ENCODE measurements at places on chromosomes 12 and 14.

DNA sequence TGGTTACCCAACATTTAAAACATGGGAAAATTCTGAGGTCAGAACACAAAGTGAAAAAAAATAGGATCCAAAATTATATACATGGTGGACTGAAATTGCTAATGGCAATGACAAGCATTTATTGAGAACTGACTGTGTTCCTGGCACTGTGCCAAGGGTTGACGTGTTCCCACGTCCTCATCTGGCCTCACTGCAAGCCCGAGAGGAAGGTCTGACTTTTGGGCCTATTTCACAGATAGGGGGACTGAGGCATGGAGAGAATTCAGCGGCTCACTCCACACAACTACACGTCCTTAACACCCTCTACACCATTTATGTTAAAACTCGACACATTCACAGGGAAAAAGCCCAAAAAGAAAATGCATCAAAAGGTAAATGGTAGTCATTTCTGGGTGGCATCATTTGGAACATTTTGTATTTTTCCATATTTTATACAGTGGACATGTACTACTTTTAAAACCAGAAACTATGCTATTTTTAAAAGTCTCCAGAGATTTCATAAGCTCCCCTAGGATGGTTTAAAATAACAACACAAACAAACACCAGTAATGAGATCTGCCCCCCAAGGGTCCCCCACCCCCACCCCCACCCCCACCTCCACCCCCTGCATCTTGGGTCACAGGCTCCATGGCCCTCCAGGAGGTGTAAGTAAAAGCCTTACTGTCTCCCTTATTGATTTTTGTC, 27.7 kb downstream of the CLMN start:
- no peak for DNase-seq

GRCh38 chr14:39382463-39382862, 49.8 kb downstream of the FBXO33 start:
- no peak for DNase-seq

- no peak for DNase-seq
These were observed 22.3 kb downstream of the DDX24 start for GRCh38 chr14:94058674-94059138.

GRCh38 chr12:91902860-91903683, 242.6 kb downstream of the BTG1 start:
- DNase-seq = no peak

DNA sequence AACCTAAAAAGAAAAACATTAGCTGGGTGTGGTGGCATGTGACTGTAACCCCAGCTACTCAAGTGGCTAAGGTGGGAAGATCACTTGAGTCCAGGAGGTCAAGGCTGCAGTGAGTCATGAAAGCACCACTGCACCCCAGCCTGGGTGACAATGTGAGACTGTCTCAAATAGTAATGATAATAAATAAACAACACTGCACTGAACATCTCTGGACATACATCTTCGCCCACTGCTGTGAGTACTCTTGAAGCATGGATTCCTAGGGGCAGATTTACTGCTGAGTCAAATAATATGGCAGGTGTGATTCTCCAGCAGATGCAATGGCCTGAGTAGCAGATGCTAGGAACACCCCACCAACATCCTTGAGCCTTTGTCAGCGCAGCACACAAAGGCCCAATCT, 23.6 kb downstream of the ABCB9 start:
- DNase-seq = no peak

GRCh38 chr14:23556700-23557440, 799 bp downstream of the THTPA start:
- no peak for DNase-seq

DNA sequence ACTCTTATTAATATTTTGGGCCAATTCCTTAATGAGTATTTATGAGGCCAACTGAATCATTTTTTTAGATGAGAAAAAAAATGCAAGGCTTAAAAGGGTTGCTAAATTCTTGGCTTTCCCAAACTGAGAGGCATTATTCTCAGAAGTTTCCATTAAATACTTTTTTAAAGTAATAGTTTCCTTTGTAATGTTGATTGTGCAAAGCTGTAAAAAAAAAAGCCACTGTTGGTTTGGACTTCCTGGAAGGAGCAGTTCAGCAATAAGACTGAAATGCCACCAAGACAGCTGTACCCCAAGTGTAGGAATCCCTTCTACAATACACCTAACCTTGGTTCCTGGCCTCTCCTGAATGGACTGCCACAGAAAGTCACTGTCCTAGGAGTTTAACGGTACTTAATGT, 231.3 kb downstream of the MON2 start:
- no peak for DNase-seq

DNA sequence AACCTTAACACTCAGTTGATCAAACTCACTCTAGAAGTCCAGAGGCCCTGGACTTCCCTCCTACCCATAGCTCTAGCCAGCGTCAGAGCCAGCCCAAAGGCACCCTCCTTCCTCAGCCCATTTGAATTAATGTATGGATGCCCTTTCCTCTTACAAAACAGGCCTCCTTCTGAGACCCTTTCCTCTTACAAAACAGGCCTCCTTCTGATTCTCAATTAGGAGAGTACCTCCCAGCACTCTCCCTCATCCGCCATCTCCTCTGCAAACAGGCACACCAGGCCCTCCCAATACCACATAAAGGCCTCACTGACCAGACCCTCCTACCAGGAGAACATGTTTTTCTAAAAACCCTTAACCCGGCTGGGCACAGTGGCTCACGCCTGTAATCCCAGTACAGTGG, 65.7 kb downstream of the MOK start:
- no peak for DNase-seq

GRCh38 chr14:99361596-99362215, 89.7 kb upstream of the BCL11B start:
- DNase-seq = no peak

DNA sequence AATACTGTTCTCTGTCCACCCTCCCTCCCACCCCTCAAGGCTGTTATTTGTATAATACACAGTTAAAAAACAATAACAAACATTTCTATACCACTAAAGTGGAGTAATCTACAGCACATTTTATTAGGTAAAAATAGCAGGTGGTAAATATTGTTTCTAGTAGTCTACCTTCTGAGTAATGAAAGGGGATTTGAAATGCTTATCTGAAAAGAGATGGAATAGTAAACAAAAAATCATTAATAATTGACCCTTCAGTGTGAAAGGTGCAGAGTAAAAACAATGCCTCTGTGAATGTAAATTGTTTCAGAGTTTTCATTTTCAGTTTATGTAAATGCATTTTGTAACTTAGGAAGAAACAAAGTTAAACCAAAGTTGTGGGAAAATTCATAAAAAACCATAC, 321.2 kb downstream of the SLC16A7 start:
- DNase-seq = no peak

GRCh38 chr12:14654842-14655241, 41.6 kb downstream of the GUCY2C start:
- DNase-seq = no peak

GRCh38 chr12:103996595-103996994, 30.9 kb downstream of the TDG start:
- no peak for DNase-seq

GRCh38 chr14:98382662-98383061, 889.3 kb downstream of the BCL11B start:
- DNase-seq = no peak

- DNase-seq = no peak
These were observed 1.7 kb upstream of the PUS1 start for GRCh38 chr12:131927110-131928079.

DNA sequence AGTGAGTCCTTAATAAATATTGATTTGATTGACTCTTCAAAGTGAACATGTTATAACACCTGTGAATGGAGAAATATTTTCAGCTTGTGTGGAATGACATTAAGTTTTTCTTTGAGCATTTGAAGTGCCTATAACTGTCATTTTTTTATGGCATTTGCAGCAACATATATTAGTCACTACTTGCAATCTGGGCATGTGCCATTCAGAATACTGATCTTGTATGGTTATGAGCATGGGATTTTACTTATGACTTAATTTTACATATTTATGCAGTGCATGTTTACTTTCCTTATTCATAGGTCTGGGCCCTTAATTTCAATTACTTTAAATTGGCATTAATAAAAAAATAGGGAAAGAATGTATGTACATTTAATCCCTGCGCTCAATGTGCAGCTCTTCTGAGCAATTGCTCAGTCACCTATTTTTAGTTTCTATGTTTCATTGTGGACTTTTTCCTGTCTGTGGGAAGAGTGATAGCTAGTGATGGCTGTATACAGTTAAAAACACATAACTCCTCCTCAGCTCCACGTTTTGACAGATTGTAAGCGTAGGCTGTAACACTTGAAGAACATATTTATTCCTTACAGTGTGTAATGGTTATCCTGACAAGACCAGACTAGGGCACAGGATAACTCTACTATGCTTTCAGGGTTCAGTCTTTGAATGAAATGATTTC, 339.6 kb downstream of the SNAPC1 start:
- no peak for DNase-seq

DNA sequence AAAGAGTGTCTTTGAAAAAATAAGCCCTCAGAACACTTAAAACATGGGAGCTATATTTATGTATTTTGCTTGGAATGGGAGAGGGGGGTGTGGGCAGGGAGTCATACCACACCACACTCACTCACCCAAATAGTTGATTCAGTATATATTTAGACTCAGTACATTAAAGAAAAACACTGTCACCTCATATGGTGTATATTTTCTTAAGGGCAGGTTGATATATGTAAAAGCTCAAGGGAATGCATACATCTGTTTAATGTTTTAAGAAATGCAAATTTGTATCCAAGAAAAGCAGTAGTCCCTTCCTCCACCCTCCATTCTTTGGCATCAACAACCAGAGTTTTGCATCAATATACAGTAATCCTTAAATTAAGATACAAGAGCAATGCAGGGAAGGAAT, 1.4 kb downstream of the NFYB start:
- DNase-seq = no peak

- DNase-seq = no peak
These were observed 602 bp downstream of the PMEL start for GRCh38 chr12:55965240-55965639.

GRCh38 chr12:57456145-57456700, 1.1 kb downstream of the INHBE start:
- DNase-seq = no peak

- DNase-seq = no peak
These were observed 36.3 kb downstream of the TPCN1 start for GRCh38 chr12:113257564-113257963.

DNA sequence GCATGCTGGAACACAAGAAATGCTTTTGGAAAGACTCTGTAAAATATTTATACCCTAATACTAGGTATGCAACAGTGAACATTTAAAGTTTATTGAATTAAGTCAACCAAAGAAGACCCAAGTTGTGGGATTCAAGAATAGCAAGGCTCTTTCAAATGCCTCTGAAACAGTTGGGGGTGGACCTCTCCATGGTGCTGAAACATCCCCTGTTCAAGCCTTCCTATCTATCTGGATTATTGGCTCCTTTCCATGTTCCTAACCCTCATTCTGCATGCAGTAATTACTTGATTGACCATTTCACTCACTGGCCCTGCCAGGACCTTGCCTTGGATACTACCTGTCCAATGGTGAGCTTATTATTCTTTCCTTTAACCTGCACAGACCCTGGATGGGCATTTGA, 349.7 kb downstream of the NRXN3 start:
- DNase-seq = no peak

DNA sequence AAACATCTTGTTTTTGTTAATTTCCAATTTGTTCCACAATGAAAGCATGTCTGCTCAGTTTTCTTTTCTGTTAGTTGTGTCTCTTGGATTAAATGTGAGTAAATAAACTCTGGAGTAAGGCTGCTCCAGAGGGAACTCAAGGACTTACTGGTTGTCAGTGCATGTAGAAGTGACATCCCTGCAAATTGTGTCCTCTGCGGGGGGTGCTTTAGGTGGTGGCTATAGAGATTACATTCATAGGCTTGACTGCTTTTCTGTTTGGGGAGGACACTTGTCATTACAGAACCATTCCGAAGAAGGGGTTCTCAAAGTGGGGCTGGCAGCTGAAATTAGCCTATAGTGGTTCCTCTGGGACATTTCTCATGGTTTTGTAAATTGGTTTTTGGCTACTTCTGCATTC, 8.8 kb downstream of the TMTC2 start:
- no peak for DNase-seq

- DNase-seq = no peak
These were observed 1.2 kb downstream of the CDK2AP1 start for GRCh38 chr12:123270214-123271000.

GRCh38 chr14:21997300-21997699, 323.7 kb upstream of the OR4E1 start:
- DNase-seq = no peak

GRCh38 chr12:15583804-15584203, 205.4 kb downstream of the EPS8 start:
- no peak for DNase-seq

GRCh38 chr14:50836515-50836914, 5.6 kb upstream of the NIN start:
- DNase-seq = no peak

- no peak for DNase-seq
These were observed 270.6 kb downstream of the TTC8 start for GRCh38 chr14:89095036-89095435.

GRCh38 chr12:5003025-5003666, 40.5 kb upstream of the KCNA5 start:
- DNase-seq = no peak

- no peak for DNase-seq
These were observed at the start of gene STAC3 for GRCh38 chr12:57250956-57251355. STAC3 (minus strand) TSS chr12:57251187; CDS start chr12:57249636, 1,551 bp downstream.

DNA sequence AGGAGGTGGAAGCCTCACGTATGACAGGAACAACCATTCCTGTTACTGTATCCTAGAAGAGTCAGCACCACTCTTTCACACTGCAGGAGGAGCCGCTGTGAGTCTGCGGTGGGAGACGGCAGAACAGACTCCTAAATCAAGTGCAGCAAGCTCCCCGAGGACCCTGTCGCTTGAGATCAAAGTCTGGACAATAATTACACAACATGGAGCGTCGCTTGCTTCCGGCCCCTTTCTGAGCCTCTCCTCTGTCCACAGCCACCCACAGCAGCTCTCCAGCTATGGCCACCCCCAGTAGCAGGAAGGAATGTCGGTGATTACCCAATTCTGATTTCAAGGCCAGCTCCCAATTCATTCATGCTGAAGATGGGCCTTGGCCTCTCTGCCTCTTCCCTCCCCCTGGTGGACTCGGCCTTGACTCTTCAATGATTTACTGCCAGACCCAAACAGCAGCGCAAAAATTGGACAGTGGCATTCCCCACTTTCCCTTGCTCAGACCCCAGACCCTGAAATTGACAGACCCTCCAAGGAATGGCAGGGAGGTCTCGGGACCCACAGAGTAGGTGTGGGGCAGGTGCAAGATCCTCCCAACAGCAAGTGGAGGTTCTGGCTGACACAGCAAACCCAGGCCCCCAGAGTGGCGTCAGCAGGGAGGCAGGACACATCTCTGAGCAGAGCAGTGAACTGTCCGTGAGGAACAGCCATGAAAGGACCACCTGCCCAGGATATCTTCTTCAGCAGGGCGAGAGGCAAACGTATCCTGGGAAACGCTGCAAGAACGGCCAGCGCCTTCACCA, 272.7 kb upstream of the DIO3 start:
- DNase-seq = no peak

DNA sequence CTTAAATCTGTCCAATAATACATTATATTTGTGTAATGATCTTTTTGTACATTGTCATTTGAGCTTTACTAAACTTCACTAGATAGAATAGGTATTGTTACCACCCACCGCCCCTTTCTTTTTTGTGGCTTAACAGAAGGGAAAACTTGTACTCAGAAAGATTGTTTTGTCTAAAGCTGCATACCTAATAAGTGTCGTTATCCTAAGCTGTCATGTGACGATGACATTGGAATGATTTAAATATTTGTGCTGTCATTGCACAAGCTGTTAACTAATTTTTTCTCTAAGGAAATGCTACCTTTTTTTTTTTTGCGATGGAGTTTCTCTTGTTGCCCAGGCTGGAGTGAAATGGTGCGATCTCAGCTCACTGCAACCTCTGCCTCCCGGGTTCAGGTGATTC, 3.6 kb downstream of the DIP2B start:
- no peak for DNase-seq

All from stimulated activated CD8-positive, alpha-beta memory T cell treated with anti-CD3 and anti-CD28 coated beads, Interleukin-7, amount 100 ng/mL, for 1 hour (primary cell).